Gastrocnemius medialis (tissue), 4 donors: ENCODE measurements at places on chromosomes 2 and 18.

GRCh38 chr2:52880872-52881271 lies 886.7 kb upstream of the CHAC2 start:
- DNase-seq = no peak

DNA sequence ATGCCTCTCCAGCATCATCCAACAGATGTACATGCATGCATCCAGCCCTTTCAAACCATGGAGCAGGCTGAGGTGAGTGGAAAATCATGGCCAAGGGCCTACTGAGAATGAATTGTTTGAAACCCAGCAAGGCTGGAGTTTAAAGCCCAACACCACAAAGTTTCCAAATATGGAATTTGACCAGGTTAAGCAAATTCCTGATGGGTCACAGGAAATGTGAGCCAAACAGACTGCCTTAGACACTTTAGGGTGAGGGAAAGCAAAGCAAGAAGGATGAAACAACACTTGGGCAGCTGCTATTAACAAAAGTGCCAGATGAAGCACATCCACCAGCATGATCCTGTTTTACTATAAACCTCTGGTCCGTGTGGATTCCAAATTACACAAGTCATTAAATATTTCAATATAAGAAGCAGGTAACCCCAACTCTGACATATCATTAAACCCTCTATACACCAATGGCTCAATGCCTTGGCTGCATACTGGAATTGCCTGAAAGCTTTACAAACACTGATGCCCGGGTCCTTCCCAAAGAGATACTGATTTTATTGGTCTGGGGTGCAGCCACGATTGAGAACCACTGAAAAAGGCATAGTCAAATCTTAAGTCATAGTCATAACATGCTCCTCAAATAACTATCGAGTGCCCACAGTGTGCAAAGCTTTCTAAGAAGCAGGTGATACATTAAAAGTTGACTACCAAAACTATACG lies 9.1 kb downstream of the KLF7 start:
- no peak for DNase-seq

GRCh38 chr2:20806286-20806685 lies 16.6 kb downstream of the LDAH start:
- no peak for DNase-seq

GRCh38 chr18:24656050-24656449 lies 195.6 kb downstream of the HRH4 start:
- no peak for DNase-seq

- no peak for DNase-seq
These were observed 2.0 kb downstream of the LYPD6B start for GRCh38 chr2:149040451-149040850.

DNA sequence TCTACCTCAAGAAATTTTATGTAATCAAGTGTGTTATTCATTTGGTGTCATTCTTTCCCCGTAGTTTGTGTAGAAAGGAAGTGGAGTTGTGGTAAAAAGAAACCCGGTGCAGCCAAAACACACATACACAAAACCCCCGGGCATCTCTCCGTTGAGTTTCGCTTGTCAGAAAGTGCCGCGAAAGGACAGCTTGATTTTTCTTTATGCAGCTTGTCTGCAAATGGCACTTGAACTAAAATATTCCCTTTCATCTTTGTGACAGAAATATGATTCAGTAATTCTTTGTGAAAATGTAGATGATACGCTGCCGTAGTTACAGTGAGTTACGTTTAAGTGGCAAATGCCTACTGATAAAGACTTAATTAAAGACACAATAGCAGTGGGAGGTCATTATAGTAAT lies 268.8 kb upstream of the SPRED2 start:
- DNase-seq = no peak

- DNase-seq = no peak
These were observed 2.2 kb downstream of the RNU4ATAC start for GRCh38 chr2:121532894-121533293.

- no peak for DNase-seq
These were observed 775.4 kb downstream of the TSN start for GRCh38 chr2:122530814-122531213.

- no peak for DNase-seq
These were observed 31.6 kb upstream of the PPP1R1C start for GRCh38 chr2:181953881-181954537.

- DNase-seq = no peak
These were observed 405.1 kb downstream of the NBAS start for GRCh38 chr2:15155959-15156574.

DNA sequence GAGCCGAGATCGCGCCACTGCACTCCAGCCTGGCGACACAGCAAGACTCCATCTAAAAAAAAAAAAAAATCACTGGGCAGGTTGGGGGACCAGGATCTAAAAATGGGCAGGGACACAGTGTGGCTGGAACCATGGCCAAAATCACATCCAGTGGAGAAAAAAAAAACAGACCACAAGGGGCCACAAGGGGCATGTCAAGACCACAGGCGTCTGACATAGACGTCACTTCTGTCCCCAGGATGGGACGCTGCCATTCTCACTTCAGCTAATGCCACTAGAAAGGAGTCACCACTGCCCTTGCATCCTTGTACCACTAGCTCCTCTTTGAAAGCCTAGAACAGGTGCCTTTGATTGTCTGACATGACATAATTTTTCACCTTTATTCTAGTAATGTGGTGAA lies 2.5 kb upstream of the POMC start:
- DNase-seq = no peak

GRCh38 chr2:193538061-193538460 lies 1343.3 kb upstream of the TMEFF2 start:
- DNase-seq = no peak

GRCh38 chr2:69828938-69829255 lies 563 bp upstream of the GMCL1 start:
- no peak for DNase-seq

- DNase-seq = no peak
These were observed 59.1 kb downstream of the COA5 start for GRCh38 chr2:98548920-98549818.

- no peak for DNase-seq
These were observed 705 bp downstream of the YES1 start for GRCh38 chr18:811182-811891.
